Kidney (tissue), 22 donors: ENCODE measurements at places on chromosomes 2 and 18.

- no peak for DNase-seq
These were observed 12.8 kb downstream of the PSMD1 start for GRCh38 chr2:231069379-231070054.

- DNase-seq: no peak
These were observed 12.7 kb downstream of the ABI2 start for GRCh38 chr2:203340791-203341487.

DNA sequence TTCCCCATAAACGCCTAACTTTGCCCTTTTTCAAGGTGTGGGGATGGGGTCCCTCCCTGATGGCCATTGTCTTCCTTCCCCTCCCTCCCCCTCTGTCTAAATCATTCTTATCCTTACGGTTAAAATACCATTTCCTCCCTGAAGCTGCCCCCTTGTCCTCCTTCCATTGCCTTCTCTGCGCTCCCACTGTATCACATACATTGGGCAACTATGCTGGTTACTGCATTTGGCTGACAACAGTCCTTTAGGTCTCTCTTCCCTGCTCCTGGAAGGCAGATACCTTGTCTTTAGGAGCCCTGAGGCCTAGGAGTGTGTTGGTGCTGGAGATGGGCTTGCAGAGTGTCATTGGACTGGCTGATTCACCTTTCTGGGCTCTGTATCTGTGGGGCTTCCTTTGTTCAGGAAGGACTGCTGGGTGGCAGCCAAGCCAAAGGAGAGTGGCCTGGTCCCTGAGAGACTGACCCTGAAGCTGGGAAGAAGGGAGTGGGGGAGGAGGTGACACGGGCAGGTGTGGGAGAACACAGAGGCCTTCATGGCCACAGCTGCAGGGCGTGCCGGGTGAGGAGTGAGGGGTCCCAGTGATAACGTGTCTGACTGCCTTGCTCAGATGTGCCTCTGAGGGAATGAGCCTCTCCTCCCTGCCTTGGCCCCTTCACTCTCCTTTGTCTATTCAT lies 2.2 kb downstream of the WNT6 start:
- DNase-seq: peak; percentile 30

DNA sequence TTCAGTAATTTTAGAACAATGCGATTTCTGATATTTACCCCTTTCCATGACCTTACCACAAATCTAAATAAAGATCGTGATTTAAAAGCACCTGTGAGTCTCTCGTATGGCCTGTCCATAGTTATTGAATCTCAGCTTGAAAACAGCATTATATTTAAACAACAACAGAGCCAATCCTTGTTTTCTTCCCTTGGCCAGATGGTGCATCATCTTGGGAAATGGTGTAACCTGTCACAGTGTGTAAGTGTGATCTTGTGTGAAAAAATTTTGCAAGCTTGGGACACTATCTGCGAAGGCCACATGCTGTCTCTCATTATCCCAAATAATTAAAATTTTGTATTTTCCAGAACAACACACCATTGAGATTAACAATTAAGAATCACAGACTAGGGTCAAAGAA lies 262.7 kb upstream of the SPHKAP start:
- DNase-seq: no peak

DNA sequence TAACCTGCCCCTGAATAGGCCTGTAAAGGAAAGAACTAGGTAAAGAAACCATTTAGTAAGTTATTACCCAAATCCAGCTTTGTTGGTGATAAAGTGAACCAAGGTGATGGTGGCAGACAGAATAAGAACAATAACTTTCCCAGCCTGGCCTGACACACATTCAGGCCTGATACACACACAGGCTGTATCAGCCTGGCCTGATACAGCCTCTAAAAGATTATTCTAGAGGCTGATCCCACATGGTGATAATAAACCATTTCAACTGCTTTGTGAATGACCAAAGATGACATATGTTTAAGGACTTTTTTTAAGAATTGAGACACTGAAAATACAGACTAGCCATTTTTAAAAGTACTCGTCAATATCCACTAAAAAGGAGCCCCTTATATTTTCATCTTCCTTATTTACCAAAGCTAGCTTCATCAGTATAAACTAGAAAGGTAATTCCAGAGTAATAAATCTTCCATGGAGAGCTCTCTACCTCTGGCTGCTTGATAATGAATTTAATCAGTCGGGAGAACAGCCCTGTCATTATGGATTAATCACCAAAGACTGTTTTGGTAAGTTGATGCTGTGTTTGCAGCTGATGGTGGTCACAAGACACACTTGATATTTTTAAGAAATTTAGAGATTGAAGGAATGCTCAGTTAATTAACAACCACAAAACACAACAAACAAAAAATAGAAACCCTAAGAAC lies 77.2 kb downstream of the SLC8A1 start:
- DNase-seq: no peak

GRCh38 chr2:111945444-111946293 lies 47.3 kb downstream of the MERTK start:
- DNase-seq: no peak

- no peak for DNase-seq
These were observed 77.3 kb upstream of the RMDN2 start for GRCh38 chr2:37847792-37848191.

DNA sequence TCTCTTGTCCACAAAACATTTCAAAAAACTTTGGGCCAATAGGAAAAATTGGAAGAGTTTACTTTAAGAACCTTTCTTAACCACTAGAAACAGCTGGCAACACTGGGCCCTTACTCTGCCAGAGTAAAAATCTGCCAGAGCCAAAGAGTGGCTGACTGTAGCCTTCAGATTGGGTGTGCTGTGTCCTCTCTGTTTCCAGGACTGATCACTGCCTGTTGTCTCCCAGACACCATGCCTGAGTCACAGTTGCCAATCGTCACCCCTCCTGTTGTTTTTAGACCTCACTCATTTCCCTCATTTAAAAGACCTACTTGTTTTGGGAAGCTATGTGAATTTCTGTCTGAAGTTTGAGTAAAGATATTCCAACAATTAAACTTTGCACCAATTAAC lies 159.1 kb downstream of the PPP1R1C start:
- no peak for DNase-seq

- no peak for DNase-seq
These were observed 47.8 kb downstream of the KCTD18 start for GRCh38 chr2:200461846-200462710.

GRCh38 chr2:196334710-196335109 lies 163.3 kb upstream of the STK17B start:
- no peak for DNase-seq

DNA sequence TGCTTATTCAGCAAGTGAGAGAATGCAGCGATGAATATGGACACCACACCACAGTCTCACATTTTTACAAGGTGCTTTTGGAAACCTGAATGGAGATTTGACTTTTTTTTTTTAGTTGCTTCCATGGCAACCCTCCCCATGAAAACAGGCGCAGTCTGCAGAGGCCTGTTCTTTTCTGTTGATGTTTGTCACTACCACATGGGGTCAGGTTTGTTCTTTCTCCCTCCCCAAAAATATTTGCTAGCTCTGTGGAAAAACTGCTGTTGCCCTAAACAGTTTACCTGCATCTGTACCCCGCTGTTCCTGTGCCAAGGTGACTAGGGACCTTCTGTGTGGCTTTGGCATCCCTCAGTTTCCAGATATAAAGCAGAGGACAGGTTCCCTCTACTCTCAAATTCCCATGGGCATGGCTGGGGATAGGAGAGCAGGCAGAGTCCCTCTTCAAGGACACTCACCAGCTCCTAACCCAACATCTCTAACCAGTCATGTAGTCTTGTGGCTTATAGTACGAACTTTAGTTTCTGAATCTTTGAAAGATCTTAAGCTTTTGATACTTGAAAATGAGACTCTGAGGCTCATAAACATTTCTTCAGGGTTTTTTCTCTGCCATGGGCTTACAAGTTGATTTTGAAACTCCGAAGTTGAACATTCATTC lies 14.7 kb upstream of the MAPRE2 start:
- no peak for DNase-seq

DNA sequence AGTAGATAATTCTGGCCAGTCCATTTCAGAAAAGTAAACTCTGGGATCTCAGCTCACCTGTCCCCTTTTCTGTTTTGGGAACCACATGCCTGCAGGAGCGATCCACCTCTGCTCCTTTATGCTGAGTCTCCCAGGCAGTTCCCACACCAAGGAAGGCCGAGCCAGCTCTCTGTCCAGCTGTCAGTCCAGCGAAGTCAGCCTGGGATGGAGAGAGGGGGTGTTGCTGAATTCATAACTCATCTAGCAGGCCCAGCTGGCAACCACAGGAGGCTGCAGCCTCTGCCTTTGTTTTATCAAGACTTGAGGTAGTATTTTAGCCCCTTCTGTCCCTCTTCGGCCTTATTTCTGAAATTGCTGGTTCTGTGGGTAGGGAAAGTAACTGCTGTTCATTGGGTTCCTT lies 209.9 kb downstream of the ARL4C start:
- no peak for DNase-seq

- DNase-seq: no peak
These were observed 73.6 kb upstream of the COL5A2 start for GRCh38 chr2:189252991-189253675.

DNA sequence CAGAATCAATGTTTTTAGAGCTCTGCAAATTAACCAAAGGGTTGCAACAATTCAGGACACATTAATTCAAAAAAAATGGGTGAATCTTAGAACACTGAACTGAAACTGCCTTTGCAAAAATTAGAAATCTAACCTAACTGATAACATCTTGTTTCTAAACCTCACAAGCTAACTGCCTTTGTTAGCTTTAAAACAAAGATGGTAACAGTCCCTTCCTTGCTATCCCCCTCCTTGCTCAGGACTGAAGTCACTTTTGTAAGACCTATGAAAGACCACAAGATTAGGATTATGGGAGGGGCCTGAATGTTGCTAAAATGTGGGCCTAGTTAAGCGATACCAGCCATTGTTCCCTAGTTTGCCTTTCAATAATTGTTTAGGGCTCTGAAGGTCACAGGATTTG lies 44.9 kb upstream of the LONRF2 start:
- no peak for DNase-seq

- peak; percentile 43 for DNase-seq
These were observed 35.1 kb downstream of the ADI1 start for GRCh38 chr2:3483986-3484960.

DNA sequence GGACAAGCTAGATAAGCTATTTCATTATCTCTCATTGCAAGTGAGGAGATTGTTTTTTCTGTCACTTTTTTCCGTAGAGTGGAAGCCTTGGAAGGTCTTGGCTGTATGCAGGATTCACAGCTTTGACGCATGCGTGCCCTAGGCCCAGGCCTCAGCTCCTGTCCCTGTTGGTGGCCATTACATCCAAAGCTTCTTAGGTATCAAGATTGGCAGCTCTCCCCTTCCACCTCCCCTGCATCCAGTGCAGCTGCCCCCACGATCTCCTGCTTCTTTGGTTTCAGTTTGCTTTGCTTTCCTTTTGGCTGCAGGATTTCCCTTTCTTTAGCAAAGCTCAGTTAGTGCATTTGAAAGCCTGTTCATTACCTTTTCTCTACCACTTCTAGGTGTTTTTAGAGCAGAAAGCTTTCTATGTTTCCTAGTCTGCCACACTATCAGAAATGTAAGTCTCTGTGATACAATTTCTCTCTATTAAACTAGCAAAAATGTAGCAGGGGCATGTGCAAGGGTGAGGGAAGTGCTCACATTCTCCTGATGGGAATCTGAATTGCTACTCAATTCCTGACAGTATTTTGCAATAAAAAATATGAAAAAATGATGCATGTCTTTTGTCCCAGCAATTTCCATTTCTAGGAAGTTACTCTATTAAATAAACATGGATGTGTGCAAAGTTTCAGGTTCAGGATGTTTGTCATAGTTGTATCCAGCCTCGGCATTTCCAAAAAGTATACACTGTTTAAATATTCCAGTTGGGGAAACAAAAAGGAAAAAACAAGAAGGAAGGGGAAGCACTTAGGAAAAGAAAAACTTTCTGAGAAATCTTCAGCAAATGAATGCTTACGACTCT lies 91.2 kb downstream of the LIPG start:
- peak; percentile 90 for DNase-seq

- DNase-seq: no peak
These were observed 303.1 kb downstream of the SS18 start for GRCh38 chr18:25787276-25787675.

- no peak for DNase-seq
These were observed 567.7 kb downstream of the DCC start for GRCh38 chr18:52907543-52908308.

- DNase-seq: no peak
These were observed 17.8 kb upstream of the KLF7 start for GRCh38 chr2:207183506-207183905.

GRCh38 chr2:224586127-224586695 lies 1.0 kb upstream of the CUL3 start:
- no peak for DNase-seq

DNA sequence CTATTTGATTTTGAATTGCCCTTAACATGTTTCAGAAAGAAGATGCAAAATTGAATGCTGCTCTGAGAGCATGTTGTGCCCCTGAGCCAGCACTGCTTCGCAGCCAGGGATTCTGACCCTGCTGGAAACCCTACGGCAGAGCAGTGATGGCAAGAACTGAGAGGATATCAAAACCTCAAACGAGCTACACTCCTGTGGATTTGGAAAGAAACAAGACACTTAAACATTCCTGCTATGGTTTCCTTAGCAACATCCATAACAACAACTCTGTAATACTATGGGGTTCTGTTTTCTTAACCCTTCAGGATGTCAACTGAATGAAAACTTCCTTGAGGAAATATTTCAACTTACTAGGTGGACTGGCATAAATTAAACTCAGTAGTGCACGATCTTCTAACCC lies 649.1 kb downstream of the NYAP2 start:
- DNase-seq: peak; percentile 39

DNA sequence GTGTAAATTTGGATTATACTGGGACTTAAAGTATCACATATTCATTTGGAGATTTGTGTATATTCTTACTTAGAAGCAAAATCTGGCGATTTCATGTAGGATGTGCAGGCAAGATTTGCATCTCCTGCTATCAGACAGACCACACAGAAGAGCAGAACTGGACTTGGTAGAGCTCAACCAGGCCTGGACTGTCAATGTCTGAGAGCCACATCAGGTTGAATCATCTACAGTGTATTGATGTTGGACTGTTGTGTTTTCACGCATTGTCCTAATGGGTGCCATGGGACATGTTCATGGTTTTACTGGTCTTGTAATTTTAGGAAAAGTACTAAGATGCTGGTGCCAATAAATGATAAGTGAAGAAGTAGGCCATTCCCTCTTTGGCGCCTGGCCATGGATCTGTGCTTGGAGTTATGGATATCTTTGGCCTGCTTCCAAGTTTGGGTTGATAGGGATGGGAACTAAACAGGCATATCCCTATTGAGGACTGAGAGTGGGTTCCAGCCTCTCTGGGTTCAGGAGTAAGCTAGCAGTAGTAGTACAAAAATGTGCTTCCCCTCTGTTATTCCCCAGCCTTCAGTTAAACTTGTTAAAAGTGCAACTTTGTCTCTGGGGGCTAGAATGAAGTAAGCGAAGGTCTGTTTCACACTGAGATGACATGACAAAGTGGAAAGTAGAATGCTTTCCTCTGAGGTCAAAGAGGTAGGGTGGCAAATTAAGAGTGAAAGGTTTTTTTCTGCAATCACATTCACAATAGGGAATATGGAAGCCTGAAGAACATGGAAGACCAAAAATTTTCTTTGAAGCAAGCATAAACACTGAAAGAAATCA lies 49.2 kb upstream of the NEMP2 start:
- no peak for DNase-seq

DNA sequence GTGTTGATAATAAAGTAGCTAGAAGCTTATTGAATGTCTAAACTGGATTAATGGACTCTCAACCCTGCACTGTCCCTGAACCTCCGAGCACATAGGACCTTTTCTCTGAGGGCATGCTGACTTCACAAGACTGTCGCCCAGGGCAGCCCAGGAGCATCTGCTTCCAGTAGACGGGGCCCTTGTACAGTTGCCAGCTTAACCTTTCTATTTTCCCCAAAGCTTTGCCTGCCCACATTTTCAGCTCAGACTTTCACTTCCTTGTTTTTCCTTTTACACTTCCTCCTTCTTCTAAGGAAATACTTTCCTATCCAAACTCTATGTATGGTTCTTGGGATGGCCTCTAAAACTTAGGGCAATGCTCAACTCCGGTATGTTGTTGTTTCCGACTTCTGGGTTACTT lies 1.3 kb downstream of the VWA3B start:
- no peak for DNase-seq
